Common myeloid progenitor, CD34-positive (primary cell): ENCODE measurements at places on chromosomes 16 and 17.

- no peak for DNase-seq
Observed at GRCh38 chr17:42868338-42868737, 17.3 kb downstream of the AOC3 start.

- DNase-seq, result no peak
Observed at GRCh38 chr16:79411357-79411756, 189.2 kb downstream of the MAF start.

GRCh38 chr16:17784073-17784472 lies 313.3 kb upstream of the XYLT1 start:
- peak; percentile 54 for DNase-seq

DNA sequence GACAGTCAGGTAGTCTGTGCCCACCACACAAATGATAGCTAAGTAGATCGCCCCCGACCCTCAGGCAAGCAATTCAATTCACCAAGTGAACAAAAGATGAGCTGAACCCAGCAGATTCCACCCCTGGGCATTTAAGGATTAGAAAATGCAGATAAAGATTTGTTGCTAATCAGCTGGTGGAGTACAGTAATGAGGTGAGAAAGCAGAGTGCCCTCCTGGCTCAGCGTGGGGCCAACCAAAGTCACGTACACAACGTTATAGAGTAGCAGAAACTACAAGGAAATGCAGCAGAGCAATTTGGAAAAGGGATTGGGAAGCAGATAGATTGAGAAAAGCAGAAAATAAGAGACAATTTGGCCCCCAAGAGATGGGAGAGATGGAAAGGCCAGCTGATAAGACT lies 91.2 kb downstream of the SOX9 start:
- DNase-seq, result no peak

GRCh38 chr17:42402117-42402516 lies 13.9 kb upstream of the STAT3 start:
- DNase-seq, result no peak

GRCh38 chr17:688100-688989 lies 26.3 kb downstream of the VPS53 start:
- peak; percentile 80 for DNase-seq

- DNase-seq, result no peak
Observed at GRCh38 chr17:70394473-70395232, 225.3 kb downstream of the KCNJ2 start.

DNA sequence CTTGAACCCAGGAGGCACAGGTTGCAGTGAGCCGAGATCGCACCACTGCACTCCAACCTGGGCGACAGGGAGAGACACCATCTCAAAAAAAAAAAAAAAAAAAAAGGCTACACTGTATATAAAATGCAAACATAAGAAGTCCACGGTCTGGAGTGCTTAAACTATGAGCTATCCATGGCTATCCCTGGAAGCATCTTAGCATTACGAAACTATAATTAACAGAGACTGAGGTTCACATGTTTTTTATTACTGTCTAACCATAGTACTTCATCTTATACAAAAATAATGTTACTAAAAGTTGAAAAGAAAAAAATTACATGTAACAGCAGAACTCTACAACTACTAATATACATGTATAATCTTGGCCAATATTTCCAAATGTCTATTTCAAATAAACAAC lies 32.8 kb downstream of the HELZ start:
- DNase-seq, result no peak

DNA sequence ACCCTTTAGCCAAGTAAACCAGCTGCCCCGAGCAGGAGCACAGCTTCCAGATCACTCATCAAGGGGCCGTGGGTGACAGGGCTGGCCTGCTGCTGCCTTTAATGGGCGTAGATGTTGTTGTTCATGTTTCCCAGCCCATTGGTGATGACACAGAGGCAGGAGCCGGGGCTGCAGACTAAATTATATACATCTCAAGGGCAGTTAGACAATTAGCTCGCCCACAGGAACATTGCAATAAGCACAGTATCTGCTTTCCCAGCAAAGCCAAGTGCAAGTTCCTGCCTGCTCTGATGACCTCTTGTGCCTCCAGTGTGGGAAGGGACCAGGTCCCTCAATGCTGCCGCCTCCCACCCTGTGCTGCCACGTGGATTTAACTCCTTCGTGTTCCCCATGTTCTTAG lies 485.8 kb downstream of the MAF start:
- DNase-seq, result no peak

- no peak for DNase-seq
Observed at GRCh38 chr17:56624912-56625311, 31.4 kb downstream of the NOG start.

GRCh38 chr17:31598921-31599571 lies 207.6 kb downstream of the RAB11FIP4 start:
- DNase-seq, result no peak

DNA sequence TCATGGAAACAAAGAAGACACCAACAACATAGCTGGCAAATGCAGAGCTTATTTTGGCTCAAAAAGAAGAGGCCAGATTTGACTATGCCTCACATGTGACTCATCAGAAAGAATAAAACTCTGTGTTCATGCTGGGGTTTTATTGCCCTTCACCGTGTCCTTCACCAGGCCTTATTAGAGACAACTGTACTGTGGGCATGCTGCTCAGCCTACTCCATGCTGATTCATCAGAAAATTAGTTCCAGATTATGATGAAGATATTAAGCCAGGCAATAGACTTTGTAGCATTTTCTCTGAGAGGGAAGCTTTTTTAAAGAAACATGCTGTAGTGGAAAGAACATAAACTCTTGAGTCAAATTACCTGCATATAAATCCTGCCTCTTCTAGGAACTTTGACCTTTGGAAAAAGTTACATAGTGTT lies 89.8 kb downstream of the CYB561 start:
- no peak for DNase-seq

GRCh38 chr16:67746846-67747245 lies 27.7 kb upstream of the GFOD2 start:
- no peak for DNase-seq

- DNase-seq, result no peak
Observed at GRCh38 chr17:48578616-48579470, 693 bp upstream of the HOXB4 start.

DNA sequence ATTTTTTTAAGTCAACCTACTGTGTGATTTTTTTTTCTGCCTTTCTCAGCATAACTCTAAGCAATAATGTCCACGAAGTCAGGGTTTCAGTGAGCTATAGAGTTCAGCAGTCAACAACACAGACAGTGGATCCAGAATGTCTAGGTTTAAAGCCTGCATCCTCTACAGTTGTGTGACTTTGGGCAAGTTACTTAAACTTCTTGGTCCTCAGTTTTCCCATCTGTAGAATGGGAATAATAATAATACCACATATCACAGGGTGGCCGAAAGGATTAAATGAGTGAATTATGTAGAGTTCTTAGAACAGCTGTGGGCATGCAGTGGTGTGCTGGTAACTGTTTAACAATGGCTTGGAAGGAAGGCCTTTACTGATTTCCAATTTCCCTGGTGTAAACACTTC lies 38.8 kb upstream of the MEAK7 start:
- no peak for DNase-seq

- DNase-seq, result no peak
Observed at GRCh38 chr16:31016018-31016417, 5.6 kb upstream of the STX1B start.

DNA sequence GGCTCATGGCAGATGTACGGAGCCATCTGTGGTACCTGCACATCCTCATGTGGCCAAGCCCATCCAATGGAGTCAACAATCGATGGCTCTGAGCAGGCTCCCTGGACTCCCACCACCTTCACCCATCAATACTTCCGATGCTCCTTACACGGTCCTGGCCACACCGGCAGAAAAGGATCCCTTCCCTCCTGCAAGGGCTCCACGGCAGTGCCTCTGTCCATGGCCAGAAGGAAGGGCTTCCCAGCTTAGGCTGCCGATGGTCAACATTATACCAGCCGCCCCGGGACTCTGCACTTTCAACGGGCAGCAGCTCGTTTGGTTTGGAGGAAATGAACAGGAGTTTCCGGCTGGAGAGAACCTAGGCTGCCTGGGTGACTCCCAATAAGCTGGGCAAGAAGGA lies 13.2 kb downstream of the SLX4 start:
- DNase-seq, result no peak

DNA sequence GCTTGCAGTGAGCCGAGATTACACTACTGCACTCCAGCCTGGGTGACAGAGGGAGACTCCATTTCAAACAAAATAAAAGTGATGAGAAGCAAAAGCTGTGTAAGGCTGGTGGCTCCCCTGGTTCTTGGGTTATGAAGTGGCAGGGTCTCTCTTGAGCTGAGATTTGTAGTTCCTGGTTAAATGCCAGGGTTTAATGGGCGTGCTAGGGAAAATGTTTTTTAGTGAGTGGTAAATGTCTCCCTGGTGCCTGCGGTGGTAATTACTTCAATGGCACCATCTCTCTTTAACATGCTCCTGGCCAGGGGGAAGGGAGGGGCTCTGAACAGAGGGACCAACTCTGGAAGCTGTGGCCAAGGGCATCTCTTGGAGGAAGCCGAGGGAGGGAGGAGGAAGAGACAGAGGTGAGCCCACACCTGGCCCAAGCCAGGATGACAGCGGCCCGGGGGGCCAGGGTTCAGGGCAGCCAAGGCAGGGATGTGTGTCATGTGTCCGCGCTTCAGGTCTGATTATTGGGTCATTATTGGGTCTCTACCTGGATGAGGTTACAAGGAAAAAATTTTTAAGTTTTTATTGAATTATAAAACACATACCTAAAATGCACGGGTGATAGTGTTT lies 17.8 kb upstream of the RPL38 start:
- DNase-seq, result no peak

DNA sequence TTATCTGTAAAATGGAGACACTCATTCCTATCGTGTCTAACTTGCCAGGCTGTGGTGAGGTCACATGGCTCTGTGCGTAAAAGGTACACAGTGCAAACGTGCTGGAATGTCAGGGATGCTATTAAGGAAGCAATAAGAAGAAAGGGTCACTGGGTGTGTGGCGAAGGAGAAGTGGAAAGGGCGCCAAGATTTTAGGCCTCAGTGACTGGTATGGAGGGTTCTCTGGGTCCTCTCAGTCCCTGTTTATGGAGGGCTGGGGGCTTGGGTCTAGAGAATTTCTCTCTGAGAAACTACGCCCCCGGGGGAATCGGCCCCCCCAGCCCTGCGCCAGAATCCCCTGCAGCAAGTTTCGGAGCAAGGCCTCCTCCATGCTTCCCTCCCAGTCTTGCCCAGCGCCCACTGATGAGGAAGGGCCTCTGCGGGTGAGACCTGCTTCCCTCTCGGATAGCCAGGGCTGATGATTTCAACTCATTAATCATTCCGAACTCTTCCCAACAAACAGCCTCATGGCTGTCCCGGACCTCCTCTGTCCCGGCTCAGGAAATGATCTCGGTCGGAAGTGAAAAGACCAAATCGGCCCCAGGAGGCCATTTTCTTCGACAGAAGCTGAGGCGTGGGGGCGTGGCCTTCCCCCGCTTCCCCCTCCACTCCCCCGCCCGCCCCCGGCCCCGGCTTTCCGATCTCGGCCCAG lies 1.2 kb upstream of the HEXIM1 start:
- peak; percentile 80 for DNase-seq

- no peak for DNase-seq
Observed at GRCh38 chr17:78821961-78822360, 18.7 kb downstream of the USP36 start.

- DNase-seq, result no peak
Observed at GRCh38 chr16:58196898-58197313, 1.0 kb downstream of the CSNK2A2 start.

DNA sequence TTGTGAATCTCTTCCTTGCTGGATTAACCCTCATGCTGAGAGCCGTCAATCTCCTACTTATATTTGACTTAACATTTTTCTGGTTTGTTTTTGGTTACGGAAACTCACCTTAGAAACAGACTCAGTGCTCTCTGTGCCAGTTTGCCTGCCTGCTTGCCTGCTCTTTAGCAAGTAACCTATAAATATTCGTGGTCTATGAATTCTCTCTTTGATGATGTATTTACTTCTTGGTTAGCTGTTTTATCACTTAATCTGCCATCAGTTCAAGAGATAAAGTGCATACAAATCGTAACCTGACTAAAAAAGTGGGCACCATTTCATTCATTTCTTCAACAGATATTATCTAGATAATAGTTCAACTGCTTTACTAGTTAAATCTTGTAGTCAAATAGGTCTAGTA lies 26.7 kb downstream of the CYB5B start:
- DNase-seq, result no peak

- DNase-seq, result peak; percentile 13
Observed at GRCh38 chr17:68957944-68958343, 2.8 kb upstream of the ABCA8 start.

DNA sequence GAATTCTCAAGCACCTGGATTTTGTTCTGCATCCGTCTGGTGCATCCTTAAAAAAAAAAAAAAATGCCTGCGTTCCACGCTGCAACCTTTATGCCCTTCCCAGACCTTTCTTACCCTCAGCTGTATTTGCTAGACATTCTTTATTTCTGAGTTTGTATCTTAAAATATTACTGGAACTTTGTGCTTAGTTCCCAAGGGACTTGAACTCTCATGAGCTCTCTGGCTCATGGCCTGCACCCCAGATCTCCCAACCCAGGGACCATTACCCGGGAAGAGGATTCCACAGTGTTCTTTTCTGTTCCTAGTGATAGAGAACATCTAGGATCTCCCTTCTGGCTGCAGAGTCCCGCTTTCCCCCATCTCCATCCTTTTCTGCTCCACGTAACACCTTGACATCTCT lies 28.9 kb upstream of the CLEC18A start:
- DNase-seq, result no peak

GRCh38 chr16:57019746-57020145 lies 30.4 kb downstream of the NLRC5 start:
- no peak for DNase-seq

DNA sequence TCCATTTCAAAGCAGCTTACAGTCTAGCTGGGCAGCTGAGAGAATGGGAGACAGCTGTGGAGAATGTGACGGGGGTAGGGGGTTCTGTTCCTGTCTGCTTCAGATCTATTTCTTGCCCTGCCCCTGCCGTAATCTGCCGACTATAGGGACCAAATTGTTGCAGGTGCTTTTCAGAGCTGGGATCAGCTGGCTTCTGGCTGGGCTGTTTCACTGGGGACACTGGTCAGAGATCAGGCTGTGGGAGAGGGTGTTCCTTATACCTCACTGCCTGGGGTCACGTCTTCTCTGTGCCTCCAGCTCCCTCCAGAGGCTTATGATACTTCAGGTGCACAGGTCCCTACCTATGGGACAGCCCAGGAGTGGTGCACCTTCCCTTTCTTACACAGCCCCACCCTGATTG lies 514.9 kb upstream of the GOT2 start:
- no peak for DNase-seq
